ENCODE measurements at places on chromosomes 4 and X. TPM values are rescaled to one million over a fixed set of nuclear protein-coding genes. Genes with fewer than 3 reads are reported as not detected.

- no peak overlapping the region for H3K4me3 ChIP-seq
- no peak overlapping the region for H3K27ac ChIP-seq
- H3K27me3 ChIP-seq, result no peaks in the 10 kb centered on the region
- no peaks in the 10 kb centered on the region for H3K36me3 ChIP-seq
- DNase-seq, result no peak
Measured at GRCh38 chr4:100938698-100939097, 408.6 kb downstream of the PPP3CA start.

DNA sequence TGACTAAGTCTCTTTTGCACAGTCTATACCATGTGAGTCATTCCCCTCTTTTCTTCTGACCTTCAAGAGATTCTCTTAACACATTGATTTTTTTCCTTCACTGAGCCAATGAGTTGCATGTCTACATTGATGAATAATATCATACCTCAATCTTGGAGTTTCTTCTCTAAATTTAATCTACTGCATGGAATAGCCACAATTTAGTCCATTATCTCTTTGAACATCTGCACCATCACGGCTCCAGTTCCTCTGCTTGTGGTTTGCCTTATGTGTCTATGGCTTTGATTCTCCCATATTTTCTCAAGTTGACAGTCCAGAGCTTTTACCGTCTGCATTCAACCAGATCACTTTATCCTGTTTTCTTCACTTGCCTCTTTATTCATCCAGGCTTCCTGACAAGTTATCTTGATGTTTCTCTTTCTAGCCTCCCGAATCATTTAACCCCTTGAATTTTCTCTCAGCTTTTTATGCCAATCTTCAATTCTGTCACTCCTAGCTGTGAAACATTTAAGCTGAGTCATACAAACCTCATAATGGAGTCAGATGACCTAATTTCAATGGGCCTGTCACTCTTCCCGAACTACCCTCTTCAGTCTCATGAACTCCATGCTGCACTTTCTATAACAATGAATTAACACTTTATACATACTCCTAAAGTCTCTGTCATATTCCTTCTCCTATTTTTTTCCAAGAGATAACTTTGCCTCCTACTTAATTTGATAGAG lies 222.3 kb downstream of the CPE start:
- no peaks in the 10 kb centered on the region for H3K27me3 ChIP-seq
- DNase-seq, result no peak
- no peaks in the 10 kb centered on the region for H3K4me1 ChIP-seq
- H3K4me3 ChIP-seq, result no peak overlapping the region
- no peak overlapping the region for H3K27ac ChIP-seq
- H3K36me3 ChIP-seq, result no peaks in the 10 kb centered on the region

DNA sequence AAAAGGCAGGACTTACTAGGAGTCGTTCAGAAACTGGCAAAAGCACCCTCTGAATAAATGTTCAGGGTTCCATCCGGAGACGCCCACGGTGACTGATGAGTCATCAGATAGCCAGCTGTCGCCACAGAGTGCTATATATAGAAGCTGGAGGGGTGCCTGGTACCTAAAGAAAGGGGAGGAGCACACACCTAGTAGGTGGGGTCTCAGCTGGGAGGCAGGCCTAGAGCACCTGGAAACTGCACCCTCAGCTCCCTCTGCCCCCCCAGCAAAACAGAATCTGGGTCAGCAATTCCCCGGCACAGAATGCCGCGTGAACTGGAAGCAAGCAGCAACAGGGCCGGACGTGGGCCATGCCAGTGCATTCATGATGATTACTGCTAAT lies 242.0 kb downstream of the BCOR start:
- H3K27me3 ChIP-seq, result no peaks in the 10 kb centered on the region
- H3K4me3 ChIP-seq, result no peak overlapping the region

GRCh38 chrX:71102292-71102691 lies 4.2 kb downstream of the CXorf65 start:
- no peak overlapping the region for H3K27ac ChIP-seq
- H3K27me3 ChIP-seq, result peaks cover 3% of the 10 kb centered on the region
- no peak overlapping the region for H3K4me3 ChIP-seq
- no peak for DNase-seq
- peaks cover 20% of the 10 kb centered on the region for H3K4me1 ChIP-seq

DNA sequence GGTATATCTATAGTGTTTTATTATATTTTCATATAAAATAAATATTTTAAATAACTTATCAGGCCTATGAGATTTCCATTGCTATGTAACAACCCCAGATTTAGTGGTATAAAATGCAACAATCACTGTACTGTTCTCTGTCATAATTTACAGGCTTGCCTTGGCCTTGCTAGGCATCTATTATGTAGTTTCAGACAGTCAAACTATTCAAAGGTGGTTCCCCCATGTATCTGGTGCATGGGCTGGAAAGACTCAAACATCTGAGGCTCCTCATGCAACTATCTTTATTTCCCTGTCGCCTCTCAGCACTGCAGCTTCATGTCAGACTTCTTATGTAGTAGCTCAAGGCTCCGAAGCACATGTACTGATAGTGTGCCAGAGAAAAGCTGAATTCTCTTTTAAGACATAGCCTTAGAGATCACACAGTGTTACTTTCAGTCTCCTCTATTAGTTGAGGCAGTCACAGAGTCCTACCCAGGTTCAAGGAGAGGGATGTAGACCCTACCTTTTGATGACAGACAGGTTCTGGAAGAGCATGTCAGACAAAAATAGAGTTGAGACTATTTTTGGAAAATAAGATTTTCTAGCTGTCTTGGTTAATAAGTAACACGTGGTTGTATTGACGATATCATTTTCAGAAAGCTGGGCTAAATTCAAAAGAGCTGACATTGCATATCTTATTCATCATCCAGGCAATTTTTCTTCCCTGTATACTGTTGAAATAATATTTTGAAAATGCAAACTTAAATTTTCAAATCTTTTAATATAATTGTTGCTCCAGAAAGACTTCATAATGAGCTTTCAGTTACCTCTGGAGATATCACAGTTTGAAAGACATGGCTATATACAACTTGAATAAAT lies 19.4 kb downstream of the MTTP start:
- H3K27me3 ChIP-seq, result no peaks in the 10 kb centered on the region
- no peak for DNase-seq
- H3K4me1 ChIP-seq, result no peaks in the 10 kb centered on the region
- H3K36me3 ChIP-seq, result no peaks in the 10 kb centered on the region

Gene MAGEB10
- not detected for total RNA-seq

GRCh38 chrX:145751943-145752342 lies 65.7 kb upstream of the SLITRK2 start:
- no peaks in the 10 kb centered on the region for H3K27me3 ChIP-seq
- DNase-seq, result no peak
- H3K27ac ChIP-seq, result no peak overlapping the region

Gene ENPEP
- total RNA-seq, result 5.2 TPM

Gene RIPPLY1
- total RNA-seq, result not detected

GRCh38 chr4:44447563-44448504 lies 775 bp downstream of the KCTD8 start:
- no peaks in the 10 kb centered on the region for H3K36me3 ChIP-seq
- no peak for DNase-seq
- H3K27me3 ChIP-seq, result no peaks in the 10 kb centered on the region
- H3K4me3 ChIP-seq, result peak overlapping the region; percentile 50

DNA sequence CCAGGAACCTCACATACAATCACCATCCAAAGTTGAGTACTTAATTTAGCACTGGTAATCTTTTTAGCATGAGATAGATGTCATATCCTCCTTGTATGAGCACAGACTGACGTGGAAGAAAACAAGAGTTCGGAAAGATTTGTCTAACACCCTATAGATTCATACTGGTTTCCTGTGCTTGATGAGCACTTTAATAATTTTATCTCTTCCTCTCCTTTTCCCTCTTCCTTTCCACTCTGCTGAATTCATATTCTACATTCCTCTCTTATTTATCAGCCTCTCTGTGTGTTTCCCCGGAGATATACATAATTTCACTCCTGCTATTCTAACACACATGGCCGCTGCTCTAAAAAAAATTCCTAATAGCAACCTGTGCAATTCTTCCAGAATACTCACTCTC lies 273.9 kb downstream of the AFF2 start:
- H3K27ac ChIP-seq, result no peak overlapping the region
- H3K27me3 ChIP-seq, result no peaks in the 10 kb centered on the region
- no peak overlapping the region for H3K4me3 ChIP-seq
- no peak for DNase-seq

Gene PDCL2
- not detected for total RNA-seq

GRCh38 chrX:21972721-21973120 lies 32.2 kb downstream of the SMS start:
- H3K4me3 ChIP-seq, result no peak overlapping the region
- peaks cover 5% of the 10 kb centered on the region for H3K36me3 ChIP-seq
- DNase-seq, result no peak
- no peak overlapping the region for H3K27ac ChIP-seq
- no peaks in the 10 kb centered on the region for H3K4me1 ChIP-seq

DNA sequence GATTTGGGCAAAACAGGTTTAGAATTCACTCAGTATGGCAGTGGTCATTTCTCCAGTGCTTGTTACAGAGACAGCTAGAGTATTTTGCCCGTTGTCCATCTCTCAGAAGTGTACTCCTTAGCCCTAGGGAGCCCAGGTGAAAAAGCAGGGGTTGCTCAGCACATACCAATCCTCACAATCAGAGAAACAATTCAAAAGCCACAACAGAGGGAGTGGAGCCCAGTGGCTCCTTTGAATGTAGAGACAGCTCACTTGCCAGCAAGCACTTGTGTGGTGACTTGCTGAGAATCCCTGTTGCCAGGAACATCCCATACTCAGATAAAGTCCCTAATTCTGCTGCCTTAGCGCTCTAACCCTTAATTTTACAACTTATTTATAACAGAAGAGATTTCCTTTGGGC lies 1488.3 kb downstream of the RPA4 start:
- H3K27me3 ChIP-seq, result no peaks in the 10 kb centered on the region
- H3K36me3 ChIP-seq, result no peaks in the 10 kb centered on the region
- H3K4me1 ChIP-seq, result no peaks in the 10 kb centered on the region
- H3K4me3 ChIP-seq, result no peak overlapping the region
- no peak overlapping the region for H3K27ac ChIP-seq

Gene LARP7
- 33.9 TPM for total RNA-seq

Gene CXCL1
- total RNA-seq, result 26.3 TPM

GRCh38 chrX:15564981-15565579 lies 35.7 kb downstream of the ACE2 start:
- no peaks in the 10 kb centered on the region for H3K4me1 ChIP-seq
- no peak overlapping the region for H3K27ac ChIP-seq
- H3K27me3 ChIP-seq, result no peaks in the 10 kb centered on the region
- no peaks in the 10 kb centered on the region for H3K36me3 ChIP-seq
- no peak overlapping the region for H3K4me3 ChIP-seq

Gene POF1B
- 18.7 TPM for total RNA-seq

- no peak for DNase-seq
- H3K36me3 ChIP-seq, result no peaks in the 10 kb centered on the region
- H3K27ac ChIP-seq, result no peak overlapping the region
- no peak overlapping the region for H3K4me3 ChIP-seq
- H3K27me3 ChIP-seq, result no peaks in the 10 kb centered on the region
Measured at GRCh38 chr4:124455671-124456070, 256.9 kb downstream of the ANKRD50 start.

- no peak overlapping the region for H3K27ac ChIP-seq
- H3K4me3 ChIP-seq, result no peak overlapping the region
- no peaks in the 10 kb centered on the region for H3K4me1 ChIP-seq
- DNase-seq, result no peak
- no peaks in the 10 kb centered on the region for H3K36me3 ChIP-seq
Measured at GRCh38 chr4:30919458-30919857, 199.3 kb downstream of the PCDH7 start.

- no peak overlapping the region for H3K4me3 ChIP-seq
- DNase-seq, result no peak
- H3K27me3 ChIP-seq, result no peaks in the 10 kb centered on the region
- H3K4me1 ChIP-seq, result no peaks in the 10 kb centered on the region
- H3K27ac ChIP-seq, result no peak overlapping the region
- H3K36me3 ChIP-seq, result no peaks in the 10 kb centered on the region
Measured at GRCh38 chr4:35038845-35039244, 1205.5 kb downstream of the ARAP2 start.

DNA sequence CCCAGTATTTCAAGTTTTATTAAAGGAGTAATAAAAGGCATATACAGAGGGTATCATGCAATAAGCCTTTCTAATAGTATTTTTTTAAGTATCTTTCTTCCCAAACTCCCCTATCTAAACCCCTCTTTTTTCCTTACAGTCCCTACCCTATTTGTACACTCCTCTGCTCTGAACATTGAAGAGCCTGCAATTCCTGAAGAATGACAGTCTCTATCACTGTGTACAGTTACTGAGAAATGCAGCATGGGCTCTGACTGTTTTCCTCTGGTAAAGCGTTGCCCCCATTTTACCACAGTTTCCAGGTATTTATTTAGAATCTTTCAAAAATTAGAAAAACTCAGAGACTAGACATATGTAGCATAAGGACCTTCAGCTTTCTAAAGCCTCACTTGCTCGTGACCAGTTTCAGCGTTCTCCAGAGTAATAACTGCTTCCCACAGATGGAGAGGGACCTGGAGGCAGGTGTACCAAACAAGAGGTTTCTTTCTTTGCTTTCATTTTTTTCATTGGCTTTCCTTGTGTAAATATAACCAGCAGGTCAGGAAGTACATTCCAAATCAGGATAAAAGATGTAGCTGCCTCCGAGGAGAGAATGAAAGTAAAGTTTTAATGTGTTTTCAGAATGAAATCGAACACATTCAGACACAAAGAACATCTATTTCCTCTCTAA lies 230.8 kb downstream of the CFAP299 start:
- no peaks in the 10 kb centered on the region for H3K4me1 ChIP-seq
- no peak overlapping the region for H3K27ac ChIP-seq
- no peaks in the 10 kb centered on the region for H3K36me3 ChIP-seq
- no peaks in the 10 kb centered on the region for H3K27me3 ChIP-seq
- DNase-seq, result no peak

DNA sequence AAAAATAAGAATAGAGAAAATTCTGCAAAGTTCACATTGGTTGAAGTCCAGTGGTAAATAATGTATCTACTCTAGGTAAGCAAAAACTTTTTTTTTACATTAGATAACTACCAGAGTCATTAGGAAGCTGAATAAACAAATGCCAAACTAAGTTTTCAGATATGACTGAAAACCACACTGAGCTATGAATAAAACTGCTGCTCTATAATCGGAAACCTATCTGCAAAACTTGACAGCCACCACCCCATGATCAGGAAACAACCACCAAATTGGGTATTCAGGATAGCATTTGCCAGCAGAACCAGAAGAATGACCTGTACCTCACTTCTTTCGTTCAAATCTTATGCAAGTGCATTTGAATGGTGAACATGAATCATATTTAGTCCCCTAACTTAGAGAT lies 173.0 kb upstream of the TET2 start:
- no peaks in the 10 kb centered on the region for H3K4me1 ChIP-seq
- no peak overlapping the region for H3K27ac ChIP-seq
- no peak overlapping the region for H3K4me3 ChIP-seq
- no peaks in the 10 kb centered on the region for H3K36me3 ChIP-seq
- no peaks in the 10 kb centered on the region for H3K27me3 ChIP-seq

Gene HSFX3
- not detected for total RNA-seq
